ENCODE measurements at places on chromosomes 2 and 18.

DNA sequence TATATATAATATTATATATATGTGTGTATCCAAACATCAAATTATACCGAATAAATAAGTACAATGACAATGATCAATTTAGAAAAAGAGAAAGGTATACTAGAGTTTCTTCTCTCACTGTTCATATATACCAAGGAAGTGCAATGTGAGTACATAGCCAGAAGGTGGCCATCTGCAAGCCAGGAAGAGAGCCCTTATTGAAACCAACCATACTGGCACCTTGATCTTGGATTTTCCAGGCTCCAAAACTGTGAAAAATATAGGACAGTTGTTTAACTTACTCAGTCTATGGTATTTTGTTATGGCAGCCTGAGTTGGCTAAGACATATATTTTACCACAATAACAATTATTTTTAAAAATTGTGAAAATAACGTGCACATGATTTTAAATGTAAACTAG, 1490.2 kb upstream of the SLC39A10 start:
- DNase-seq: peak; percentile 4

DNA sequence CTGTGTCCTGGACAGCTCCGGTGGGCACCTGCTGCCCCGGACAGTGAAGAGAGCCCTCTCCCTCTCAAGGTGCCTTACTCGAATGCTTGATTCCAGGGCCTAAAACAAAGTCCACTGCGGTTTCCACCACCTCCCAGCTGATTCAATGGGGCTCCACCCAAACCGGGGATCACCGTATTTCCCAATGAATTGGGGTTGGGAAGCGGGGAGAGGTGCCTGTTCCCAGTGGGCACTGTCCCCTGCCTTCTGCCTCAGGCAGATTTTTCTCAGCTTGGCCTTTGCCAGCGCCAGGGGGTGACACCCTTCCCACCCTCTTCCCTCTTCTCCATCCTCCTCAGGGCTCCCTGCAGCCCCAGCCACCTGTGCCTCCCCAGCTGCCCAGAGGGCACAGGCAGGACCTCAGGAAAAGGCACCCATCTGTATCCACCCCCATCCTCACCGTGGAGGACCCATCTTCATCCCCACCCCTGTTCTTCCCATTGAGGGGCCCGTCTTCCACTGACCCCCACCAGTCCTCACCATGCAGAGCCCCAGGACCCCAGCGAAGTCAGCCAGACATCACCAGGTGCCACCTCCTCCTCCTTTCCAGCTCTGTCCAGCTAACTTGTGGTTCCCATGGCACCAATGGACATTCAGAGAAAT, 66.7 kb upstream of the HPCAL1 start:
- no peak for DNase-seq

GRCh38 chr18:27412556-27412955, 227.4 kb upstream of the CHST9 start:
- DNase-seq: no peak

DNA sequence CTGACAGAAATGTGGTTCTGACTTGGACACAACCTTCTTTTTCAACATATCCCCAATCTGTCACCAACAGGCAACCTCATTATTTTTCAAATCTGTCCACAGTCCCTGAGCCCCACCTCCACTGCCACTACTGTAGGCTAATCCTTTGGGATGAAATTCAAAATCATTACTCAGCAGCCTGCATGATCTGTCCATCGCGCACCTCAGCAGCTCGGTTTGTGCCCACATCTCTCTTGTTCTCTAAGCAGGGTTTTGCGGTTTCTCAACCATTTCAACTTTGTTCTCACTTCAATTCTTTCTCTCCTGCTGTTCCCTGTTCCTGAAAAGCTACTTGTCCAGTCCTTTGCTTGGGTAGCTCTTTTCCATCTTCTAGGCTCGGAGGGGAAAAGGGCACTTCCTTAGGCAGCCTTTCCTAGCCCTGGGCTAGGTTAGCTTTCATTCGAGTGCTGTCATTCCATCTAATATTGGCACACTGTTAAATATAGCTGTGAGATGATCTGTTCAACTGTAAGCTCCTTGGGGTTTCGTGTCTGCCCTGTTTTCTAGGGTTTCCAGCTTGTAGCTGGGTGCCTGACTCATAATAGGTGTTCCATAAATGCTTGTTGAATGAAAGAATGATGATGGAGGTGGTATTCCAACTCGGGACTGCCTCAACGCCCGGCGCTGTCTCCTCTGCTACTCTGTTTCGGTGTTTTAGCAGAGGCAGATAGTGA, 653 bp upstream of the ANKAR start:
- no peak for DNase-seq

All from CD4-positive, alpha-beta T cell treated with Interleukin-15 for 4 hours (primary cell).